ENCODE measurements at places on chromosomes 16 and 17.

- ATAC-seq = no peak
These were observed 18.0 kb downstream of the HDAC5 start for GRCh38 chr17:44105483-44105882.

GRCh38 chr16:10984509-10984908 is 40.1 kb downstream of the CLEC16A start:
- no peak for ATAC-seq

GRCh38 chr16:46783800-46784199 is 35.7 kb upstream of the MYLK3 start:
- ATAC-seq = no peak

GRCh38 chr17:2798678-2799077 is 2.4 kb downstream of the RAP1GAP2 start:
- ATAC-seq = no peak

DNA sequence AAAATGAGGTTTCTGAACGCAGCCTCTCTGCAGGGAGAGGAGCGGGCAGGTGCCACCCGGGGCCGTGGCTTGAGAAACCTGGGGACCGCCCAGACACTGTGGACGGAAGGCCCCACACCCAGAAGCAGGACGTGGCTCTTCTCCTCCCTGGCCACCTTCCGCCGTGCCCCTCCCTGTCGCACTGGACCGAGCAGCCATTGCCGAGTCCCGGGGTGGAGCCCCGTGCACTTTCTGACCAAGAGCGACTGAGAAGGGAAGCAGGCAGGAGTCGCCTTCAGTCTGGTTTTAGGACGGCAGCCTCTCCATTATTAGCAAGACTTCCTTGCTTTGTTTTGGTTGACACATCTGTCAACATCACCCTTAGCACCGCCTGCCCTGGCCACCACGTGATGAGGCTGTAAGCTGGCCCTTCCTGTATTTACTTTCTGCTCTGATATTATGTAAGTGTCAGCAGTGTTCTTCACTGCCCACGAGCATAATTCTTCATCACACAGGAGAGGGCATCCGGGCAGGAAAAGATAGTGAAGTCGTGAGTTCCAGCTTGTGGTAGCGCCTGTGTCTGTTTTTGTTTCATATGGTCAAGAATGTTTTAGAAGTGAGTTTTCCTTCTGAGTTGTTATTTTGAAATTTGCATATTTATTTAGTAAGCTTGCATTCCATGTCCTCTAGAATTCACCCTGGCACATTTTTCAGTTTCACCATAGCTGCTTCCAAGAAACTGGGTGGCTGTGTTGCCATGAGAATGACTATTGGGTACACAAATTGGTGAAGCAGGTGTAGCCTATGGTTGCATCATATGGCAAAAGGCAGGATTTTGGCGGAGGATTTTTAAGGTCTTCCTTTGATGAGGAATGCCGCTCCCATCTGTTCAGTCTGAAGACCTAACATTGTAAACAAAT is 1.0 kb downstream of the HERPUD1 start:
- ATAC-seq = peak; percentile 69

GRCh38 chr16:56534847-56535383 is 15.1 kb upstream of the BBS2 start:
- ATAC-seq = no peak

DNA sequence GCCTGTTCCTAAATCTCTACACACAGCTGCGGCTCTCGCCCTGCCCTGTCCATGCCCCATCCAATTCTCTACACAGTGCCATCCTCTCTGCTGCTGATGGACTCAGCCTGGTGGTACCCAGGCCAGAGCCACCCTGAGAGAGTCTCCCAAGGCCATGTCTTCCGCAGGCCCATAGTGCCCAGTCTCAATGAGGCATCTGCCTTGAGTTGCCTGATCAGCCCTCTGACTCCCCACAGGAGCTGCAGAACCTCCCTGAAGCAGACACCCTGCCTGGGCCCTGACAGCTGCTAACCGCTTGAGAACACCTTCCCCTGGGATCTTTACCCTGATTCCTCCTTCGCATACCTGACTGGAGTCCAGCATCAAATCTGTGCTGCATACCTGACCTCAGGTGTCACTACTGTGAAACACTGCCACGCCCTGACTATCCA is 13.3 kb downstream of the TSPOAP1 start:
- no peak for ATAC-seq

DNA sequence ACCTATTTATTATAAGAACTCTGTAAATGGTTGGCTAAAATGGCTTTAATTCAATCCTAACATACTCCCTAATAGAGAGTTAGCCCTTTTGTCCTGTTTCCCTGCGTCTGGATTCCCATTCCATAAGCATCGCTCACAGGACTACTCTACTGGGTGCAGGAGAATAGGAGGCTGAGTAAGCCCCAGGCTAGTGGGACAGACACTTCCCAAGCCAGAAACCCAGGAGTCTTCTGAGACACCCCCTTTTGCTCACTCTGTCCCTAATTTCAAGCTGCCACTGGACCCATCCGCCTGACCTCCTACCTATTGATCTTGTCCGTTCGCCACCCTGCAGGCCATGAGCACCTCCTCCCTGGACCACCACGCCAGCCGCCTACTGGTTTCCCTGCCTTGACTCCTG is 16.7 kb upstream of the TOB1 start:
- ATAC-seq = no peak

- ATAC-seq = no peak
These were observed 25.6 kb downstream of the CREBBP start for GRCh38 chr16:3854750-3855541.

GRCh38 chr16:66129196-66129595 is 237.3 kb upstream of the CDH5 start:
- ATAC-seq = no peak

DNA sequence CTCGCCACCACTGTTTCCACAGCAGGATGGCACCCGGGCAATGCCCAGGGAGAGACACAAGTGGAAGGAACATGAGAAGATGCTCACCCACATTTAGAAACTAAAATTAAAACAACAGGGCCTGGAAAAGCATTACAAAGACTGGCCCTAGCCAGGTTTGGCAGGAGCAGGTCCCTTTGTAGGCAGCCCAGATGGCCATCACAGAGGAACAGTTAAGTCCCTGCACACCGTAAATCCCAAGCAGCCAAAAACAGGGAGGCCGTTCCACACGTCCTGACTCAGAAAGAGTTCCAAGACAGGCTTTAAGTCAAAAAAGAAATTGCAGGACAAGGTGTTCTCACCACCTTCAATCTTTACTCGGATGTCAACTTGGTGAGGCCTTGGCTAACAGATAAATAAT is 127.1 kb downstream of the DYNLRB2 start:
- ATAC-seq = no peak

DNA sequence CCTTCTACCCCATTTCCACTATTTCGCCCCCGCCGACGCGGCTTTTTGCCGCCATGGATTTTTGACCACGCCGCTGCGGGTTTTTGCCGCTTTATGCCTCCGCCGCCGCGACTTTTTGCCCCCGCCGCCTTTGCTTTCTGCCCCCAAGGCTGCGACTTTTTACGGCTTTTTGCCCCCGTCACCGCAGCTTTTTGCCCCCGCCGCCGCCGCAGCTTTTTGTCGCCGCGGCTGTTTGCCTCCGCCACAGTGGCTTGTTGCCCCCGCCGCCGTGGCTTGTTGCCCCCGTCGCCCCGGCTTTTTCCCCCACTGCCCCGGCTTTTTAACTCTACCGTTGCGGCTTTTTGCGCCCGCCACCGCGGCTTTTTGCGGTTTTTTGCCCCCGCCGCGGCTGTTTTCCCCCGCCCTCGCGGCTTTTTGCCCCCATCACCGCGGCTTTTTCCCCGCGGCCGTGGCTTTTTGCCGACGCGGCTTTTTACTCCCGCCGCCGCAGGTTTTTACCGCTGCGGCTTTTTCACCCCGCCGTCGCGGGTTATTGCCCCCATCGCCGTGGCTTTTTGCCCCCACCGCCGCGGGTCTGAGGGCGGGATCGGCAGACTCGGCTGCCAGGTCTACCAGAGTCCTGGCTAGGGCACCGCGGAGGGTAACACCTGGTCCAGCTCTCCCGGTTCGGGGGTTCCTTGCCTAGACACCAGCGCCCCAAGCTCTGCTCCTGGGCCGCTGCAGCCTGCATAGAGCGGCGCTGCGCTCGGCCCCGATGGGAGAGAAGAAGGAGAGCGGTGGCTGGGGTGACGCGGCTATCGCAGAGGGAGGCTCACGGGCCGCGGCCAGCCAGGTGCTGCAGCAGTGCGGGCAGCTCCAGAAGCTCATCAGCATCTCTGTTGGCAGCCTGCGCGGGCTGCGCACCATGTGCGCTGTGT is 562.7 kb upstream of the WSB1 start:
- ATAC-seq = no peak

DNA sequence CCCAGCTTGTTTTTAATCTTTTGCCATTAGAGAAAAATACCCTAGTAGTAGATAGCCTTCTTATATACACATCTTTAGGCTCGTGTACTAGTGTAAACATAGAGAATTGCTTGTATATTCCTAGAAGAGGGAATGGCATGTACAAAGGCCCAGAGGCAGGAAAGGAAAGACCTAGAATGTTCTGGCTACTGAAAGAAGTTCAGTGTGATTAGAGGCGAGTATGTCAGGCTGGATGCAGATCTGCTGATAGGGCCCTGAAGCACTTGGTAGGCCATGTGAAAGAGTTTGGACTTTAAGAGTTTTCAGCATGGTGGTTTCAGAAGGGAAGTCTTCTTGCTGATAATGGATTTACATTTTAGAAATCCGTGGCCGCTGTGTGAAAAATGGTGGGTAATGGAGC is 17.4 kb downstream of the CTCF start:
- ATAC-seq = no peak

DNA sequence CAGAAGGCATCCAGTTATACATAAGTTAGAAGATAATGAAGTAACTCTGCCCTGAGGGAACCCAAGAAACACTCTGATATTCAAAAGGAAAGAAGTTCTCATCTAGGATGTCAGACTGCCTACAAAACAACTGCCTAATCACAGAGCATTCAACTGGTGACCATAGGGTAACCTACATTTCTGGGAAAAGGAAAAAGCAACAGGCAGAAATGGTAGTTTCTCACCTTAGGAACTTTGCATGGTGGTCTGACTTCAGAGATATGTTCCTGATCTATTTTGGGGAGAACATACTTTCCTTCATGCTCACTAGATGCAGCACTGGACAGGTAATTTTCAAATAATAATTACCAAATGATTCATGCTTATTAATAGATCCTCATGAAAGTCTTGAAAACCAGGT is 16.5 kb downstream of the RNF43 start:
- ATAC-seq = no peak

- ATAC-seq = no peak
These were observed 824 bp downstream of the SOX8 start for GRCh38 chr16:982145-983043.
